ENCODE measurements at places on chromosomes 5 and 9.

DNA sequence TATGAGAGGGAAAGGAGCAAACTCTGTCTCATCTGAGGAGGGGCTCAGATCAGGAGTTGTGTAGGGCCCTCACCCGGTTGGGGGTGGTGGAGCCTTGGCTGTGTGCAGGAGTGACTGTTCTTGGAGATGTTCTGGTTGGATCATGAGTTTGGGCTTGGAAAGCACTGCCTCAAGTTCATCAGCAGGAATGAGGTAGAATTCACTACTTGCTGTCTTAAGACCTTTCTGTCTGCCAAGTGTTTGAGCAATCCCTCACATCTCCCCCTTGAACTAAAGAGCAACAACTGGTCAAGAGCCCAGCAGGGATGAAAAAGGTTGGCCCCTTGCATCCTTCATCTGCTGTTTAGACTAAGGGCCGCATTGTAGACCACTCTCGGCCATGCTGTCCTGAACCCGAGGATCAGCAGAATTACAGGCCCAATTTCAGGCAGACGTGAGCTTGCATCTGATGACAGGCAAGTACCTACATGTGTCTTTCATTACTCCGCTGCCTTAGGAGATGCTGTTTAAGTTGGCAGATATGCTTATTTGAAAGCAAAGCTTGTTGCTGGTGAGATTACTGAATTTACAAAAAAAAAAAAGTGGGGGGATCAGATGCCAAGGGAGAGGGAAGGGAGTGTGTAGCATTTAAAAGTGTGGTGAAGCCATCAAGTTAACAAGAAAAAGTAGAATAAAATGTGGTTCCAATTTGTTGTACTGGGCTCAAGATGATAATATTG, 36.4 kb downstream of the PIK3R1 start:
- DNase-seq = no peak

- DNase-seq = no peak
Observed at GRCh38 chr5:143890487-143890886, 78.5 kb downstream of the HMHB1 start.

DNA sequence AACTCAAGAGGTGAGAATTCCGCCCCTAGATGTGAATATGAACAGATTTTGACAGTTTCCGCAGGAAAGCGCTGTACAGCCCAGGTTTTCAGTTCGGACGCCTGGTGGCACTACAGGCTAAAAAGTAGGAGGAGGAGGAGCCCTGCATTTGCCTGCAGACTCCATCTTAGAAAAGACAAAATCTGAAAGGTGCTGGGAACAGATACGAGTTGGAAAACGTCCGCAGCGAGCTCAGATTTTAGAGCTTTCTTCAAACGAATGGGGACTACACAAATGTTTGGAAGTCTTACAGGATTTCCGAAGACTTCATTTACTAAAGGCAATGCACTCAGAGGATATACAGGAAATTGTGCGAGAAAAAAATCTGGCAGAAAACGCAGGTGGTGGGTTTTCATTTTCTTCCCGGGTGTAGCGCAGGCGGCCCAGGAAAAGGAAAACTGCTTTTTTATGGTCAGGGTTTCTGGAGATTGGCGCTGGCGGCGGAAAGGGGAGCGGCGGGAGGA, 9.9 kb upstream of the PCDHB2 start:
- DNase-seq = no peak

DNA sequence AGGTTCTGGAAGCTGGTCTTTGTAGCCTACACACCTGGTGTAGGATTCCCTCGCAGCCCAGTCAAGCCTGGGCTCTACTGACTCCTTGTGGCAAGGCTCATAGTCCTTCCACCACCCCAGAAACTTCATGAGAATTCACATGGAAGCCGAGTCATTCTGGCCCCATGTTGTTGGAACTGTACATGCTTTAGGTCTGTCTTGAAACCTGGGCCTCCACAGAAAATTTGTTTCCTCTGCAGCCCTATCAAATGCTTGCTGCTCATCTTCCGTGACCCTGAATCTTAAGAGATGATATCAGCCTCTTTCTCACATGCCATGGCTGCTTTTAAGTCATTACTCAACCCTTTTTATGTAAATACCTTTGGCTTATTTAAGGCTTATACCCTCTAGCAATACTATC, 113.4 kb upstream of the GRHPR start:
- no peak for DNase-seq

DNA sequence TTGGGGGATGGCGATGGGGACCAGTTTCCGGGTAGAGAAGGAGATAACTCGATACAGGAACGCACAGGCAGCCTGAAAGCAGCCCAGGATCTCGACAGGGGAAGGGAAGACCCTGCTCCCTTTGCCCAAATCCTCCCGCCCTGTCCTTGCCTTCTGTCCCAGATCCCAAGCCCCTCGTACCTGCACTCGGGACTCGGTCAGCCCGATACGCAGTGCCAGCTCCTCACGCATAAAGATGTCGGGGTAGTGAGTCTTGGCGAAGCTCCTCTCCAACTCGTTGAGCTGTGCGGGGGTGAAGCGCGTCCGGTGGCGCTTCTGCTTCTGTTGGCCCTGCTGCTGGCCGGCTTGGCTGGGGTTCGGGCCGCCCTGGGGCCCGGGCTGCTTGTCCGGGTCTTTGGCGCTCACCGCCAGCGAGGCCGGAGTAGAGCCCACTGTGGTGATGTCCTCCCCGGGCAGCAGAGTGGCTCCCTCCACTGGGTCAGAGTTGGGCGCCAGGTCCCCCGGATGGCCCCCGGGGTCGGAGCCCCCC, 1.8 kb downstream of the OTP start:
- DNase-seq = no peak

- DNase-seq = no peak
Observed at GRCh38 chr5:1374679-1375055, 29.8 kb upstream of the CLPTM1L start.

GRCh38 chr5:58775701-58776262, 192.9 kb downstream of the RAB3C start:
- no peak for DNase-seq

DNA sequence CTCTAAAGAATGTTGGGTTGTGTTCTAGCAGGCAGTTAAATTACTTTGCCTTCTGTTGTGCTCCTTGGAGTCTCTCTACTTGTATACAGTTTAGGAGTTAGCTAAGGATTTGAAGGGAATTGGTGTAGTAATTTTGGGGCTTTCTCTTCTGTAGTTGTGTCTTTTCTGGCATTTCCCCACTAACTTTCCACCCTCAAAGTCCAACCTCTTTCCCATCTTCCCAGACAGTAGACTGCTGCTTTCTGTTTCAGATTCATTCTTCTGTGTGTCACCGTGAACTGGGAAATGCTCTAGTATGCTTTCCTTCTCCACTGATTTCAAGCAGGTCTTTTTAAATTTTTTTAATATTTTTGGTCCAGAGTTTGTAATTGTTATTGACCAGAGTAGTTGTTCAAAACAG, 4.5 kb upstream of the ANGPTL2 start:
- no peak for DNase-seq

DNA sequence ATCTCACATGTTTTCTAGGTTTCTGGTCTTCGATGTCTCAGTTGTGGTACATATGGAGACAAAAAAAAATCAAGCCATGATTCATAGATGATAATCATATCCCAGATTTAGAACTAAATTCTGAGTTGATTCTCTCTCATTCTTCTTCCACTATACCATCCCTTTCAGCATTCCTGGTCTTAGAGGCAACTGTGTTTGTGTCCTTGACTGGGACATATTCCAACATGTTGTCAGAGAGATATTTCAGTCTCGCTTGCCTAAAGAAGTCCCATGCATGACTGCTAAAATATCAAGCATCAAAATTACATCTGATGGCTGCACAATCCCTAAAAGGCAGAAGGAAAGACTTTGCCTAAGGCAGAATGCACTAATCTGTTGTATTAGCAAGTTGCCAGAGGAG, 236.6 kb downstream of the PSAT1 start:
- DNase-seq = no peak

DNA sequence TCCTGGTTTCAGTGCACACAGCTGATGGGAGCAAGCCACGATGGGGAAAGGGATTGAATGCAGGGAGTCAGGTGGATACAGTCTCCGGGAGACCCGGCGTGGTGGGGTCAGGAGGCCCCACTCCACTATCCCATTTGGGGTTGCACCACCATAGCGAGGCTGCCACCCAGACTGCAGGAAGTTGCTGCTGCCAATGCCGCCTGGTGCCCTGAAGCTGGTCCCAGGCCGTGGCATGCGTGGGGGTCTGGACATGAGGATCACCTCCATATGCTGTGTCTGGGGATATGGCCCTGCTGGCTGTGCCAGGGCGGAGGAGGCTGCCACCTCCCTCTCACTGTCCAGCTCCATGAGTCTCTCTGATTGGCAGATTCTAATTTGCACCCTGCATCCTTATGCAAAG, 45.3 kb downstream of the COL5A1 start:
- no peak for DNase-seq

DNA sequence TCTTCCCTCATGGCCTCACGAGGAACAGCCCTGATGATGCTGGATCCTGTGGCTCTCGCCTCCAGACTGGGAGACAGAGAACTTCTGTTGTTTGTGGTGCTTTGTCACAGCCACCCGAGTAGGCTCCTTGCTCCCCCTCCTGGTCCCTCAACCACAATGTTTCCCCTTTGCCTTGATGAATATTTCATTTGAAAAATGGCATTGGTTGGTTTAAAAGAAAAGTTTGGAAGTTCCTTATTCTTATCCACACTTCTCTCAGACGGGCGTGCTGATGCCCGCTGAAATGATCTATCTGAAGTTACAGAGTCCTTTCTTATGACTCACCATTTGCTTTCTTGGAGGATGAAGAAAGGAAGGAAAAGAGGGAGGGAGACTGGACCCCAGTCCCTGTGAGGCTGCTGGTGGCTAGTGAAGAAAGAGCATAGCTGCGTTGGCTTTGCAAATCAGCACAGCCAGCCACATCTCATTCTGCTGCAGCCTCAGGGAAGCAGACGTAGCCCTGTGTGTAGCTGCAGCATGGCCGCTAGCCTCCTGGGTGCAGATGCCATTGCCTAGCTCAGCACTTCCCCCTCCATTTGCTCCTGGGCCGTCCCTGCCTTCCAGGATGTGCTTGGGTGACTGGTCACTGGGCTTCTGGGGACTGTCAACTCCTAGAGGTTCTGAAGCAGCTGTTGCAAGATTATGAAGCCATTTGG, 185.9 kb downstream of the ERCC6L2 start:
- no peak for DNase-seq

GRCh38 chr9:77817590-77818311, 169.6 kb upstream of the GNA14 start:
- no peak for DNase-seq

DNA sequence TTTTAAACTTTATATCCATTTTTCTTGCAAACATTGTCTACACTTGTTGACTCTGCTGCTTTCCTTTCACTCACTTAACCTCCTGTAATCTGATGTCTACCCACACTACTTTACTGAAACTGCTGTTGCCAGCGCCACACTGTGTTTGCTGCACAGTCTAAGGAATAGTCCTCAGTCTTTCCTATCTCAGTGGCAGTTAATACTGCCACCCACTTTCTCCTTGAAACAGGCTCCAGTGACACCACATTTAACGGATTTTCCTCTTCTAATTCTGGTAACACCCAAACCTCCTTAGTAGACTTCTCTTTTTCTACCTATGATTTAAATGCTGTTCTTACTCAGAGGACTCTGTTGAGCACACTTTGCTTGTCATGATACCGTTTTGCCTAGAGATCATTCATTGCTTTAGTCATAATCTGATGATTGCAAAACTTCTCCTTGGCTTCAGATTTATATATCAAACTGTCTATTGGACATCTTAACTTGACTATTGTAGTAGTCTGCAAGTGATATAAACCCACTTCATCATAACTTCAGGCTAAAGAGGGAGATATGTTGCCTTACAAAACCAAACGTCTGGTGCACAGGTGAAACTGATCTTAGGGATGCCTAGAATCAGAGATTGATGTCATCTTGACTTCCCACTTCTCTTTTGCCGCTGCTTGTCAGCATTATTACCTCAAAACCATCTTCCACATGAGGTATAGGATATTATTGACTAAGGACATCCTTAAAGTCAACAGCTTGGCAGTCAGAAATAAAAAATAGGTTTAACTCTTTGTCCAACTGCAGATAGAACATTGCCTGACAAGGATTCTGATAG, 94.1 kb downstream of the CDC42SE2 start:
- DNase-seq = no peak

- no peak for DNase-seq
Observed at GRCh38 chr5:7398596-7399280, 2.8 kb downstream of the ADCY2 start.

GRCh38 chr5:159139802-159140201, 40.1 kb upstream of the EBF1 start:
- DNase-seq = no peak

- no peak for DNase-seq
Observed at GRCh38 chr9:126665644-126666035, 51.9 kb downstream of the LMX1B start.

Data from stimulated activated CD8-positive, alpha-beta memory T cell treated with anti-CD3 and anti-CD28 coated beads, Interleukin-2, amount 100 ng/mL, for 1 hour (primary cell).